Stimulated activated CD4-positive, alpha-beta T cell treated with anti-CD3 and anti-CD28 coated beads, Interleukin-2, amount 100 ng/mL, for 48 hours (primary cell): ENCODE measurements at places on chromosomes 5 and 9.

GRCh38 chr5:170963521-170963920 lies 101.7 kb downstream of the RANBP17 start:
- DNase-seq: no peak

GRCh38 chr5:120388016-120388781 lies 75.9 kb upstream of the PRR16 start:
- no peak for DNase-seq

DNA sequence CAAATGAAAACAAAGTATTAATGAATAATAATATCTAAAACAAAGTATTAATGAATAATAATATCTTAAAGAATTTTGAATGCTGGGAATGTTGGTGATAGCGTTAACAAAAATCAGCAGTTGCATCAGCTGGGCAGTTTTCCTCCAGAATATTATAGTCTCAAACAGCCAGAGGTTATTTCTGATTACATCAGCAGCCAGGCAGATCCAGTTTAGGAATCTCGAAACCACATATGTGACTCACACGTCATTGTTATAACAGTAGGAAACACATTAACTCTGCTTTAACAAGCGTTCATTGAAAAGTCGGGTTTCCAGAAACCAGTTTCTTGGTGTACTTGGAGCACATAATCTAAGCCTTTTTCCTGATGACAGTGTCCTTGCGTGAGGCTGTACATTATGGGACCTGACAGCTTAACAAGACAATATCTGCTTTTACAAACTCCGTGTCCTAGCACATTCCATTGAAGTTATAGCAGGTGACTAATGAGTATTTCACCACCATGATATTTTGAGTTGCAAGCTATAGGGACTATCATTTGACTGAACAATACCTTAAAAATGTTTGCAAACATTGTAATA lies 559.5 kb upstream of the KLF4 start:
- DNase-seq: no peak

- no peak for DNase-seq
Observed at GRCh38 chr5:73242735-73243134, 69.7 kb downstream of the TMEM174 start.
